ENCODE measurements at places on chromosomes 4 and X.

- DNase-seq: no peak
Observed at GRCh38 chr4:33437406-33437805, 2717.2 kb downstream of the PCDH7 start.

DNA sequence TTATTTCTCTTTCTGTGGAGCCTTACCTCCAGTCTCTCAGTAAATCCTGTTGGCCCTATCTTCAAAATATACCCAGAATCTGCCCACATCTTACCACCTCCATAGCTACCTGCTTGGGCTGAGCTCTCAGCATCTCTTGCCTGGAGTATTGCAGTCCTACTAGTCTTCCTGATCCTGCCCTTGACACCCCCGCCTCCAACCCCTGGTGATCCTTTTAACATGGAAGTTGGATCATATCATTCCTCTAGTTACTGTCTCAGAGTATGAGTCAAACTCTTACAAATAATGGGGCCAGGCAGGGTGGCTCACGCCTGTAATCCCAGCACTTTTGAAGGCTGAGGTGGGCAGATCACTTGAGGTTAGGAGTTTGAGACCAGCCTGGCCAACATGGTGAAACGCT, 43.1 kb upstream of the SETD7 start:
- no peak for DNase-seq

GRCh38 chr4:82123934-82124333, 249.9 kb downstream of the HNRNPD start:
- no peak for DNase-seq

GRCh38 chr4:25767877-25768725, 94.7 kb downstream of the SEL1L3 start:
- peak; percentile 53 for DNase-seq

DNA sequence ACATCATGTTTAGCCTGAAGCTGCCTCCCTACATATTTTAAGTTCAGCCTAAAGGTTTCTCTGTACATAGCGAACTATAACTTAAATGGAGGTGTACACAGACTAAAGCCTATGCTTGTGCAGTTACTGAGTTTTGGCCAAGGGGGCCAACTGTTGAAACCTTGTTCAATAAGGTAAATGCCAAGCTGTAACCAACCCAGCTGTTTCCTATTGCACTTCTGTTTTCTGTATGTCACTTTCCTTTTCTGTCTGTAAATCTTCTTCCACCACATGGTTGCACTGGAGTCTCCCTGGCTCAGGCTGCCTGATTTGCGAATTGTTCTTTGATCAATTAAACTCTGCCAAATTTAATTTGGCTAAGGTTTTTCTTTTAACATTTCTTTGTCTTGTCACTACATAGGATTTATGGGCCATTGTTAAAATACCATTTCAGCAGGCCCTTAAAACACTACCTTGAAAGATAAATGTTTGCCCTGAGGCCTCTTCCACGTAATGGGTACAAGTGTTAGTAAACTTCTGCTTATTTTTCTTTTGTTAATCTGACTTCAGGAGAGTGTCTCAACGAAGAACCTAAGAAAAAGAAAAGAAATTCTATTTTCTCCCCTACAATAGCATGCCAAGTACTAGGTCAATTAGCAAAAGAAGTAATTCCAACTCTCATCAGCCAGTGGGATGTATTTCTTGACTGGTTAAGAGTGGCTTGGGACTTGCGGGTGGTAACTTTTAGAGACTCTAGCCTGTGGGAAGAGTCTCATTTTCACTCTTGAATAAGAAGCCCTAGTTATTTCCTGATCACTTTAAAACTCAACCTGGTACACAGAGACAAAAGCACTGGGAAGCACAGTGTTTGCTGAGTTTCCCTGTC, 45.7 kb upstream of the PRSS12 start:
- no peak for DNase-seq

GRCh38 chr4:55635741-55636655, at the start of gene NMU:
NMU (minus strand) TSS chr4:55636298; CDS start chr4:55636192, 106 bp downstream.
- peak; percentile 31 for DNase-seq

- DNase-seq: no peak
Observed at GRCh38 chr4:2808001-2808400, 15.1 kb downstream of the SH3BP2 start.

DNA sequence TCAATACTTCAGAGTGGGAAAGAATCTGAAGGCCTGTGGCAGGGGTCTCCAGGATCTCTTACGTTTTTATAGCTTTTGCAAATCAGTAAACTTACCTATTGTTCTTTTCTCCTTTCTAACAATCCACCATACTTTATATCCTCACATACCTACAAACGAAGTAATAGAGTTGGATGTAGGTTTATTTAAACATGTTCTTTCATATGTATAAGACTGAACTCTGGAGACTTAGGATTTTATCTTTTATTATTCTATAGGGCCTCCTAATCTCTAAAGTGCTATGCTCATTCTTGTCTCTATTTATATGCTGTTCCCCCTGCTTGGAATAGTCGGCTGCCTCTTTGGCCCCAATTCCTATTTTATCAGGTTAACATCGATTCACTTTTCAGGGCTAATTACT, 43.8 kb upstream of the NUDT6 start:
- DNase-seq: no peak

- DNase-seq: no peak
Observed at GRCh38 chr4:76795243-76795642, 102.7 kb downstream of the SOWAHB start.

DNA sequence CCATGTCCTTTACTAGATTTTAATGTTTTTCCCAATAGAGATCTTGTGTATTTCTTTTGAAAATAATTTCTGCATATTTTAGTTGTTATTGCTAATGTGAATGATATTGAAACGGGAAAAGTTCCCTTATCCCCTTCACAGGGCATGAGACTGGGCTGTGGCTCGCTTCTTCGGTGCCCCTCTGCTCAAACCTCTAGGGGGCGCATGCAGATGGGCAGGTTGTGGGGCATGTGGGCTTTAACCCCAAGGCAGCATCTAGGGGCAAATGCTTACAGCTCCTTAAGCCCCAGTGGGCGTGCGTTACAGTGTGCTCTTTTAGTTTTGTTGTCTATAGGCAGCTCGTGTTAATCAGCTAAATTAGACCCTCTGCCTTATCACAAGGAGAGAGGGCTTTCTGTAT, 194.7 kb downstream of the OPHN1 start:
- no peak for DNase-seq

DNA sequence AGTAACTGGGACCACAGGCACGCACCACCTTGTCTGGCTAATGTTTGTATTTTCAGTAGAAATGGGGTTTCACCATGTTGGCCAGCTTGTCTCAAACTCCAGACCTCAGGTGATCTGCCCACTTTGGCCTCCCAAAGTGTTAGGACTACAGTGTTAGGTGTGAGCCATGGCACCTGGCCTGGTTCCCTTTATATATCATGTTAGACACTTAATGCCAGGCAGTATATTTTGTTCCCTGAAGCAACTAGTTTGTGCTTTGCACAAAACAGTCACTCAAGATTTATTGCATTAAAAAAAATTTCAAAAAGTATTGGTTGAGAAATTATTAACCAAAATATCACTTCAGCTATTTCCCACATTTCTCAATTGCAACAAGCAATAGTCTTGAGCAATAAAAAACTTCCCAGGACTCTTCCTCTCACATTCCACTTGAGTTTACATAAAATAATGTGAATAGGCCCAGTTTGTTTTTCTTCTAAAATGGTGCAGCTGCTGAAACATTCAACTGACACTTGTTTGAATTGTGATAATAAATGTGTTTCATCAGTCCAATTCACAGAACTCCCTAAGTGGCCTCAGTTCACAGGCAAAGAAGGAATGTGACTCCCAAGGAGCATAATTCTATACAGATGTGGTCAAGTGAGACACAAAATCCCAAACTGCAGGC, 22.7 kb downstream of the CXCL1 start:
- DNase-seq: no peak

- no peak for DNase-seq
Observed at GRCh38 chr4:54107951-54108748, 8.2 kb downstream of the GSX2 start.

GRCh38 chr4:140172960-140173359, 19.0 kb upstream of the MAML3 start:
- no peak for DNase-seq

- no peak for DNase-seq
Observed at GRCh38 chr4:33133723-33134122, 2413.6 kb downstream of the PCDH7 start.

GRCh38 chr4:145618210-145618931, 814 bp upstream of the MMAA start:
- peak; percentile 23 for DNase-seq

DNA sequence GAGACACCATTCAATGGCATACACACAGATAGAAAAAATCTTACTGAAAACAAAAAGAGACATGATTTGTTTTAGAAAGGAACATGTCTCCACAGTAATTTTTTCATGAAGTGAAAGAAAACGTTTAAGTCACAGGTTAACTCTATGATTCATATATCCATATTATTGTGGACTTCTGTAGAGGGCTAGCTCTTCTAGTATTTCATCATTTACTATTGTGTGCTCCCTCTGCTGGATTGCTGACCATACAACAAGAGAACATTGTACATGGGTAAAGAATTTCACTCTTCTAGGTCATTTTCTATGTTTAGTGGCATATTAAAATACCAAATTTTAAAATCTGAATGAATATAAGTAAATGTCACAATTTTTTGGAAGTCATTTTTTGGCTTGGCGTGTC, 91.8 kb upstream of the POU3F4 start:
- DNase-seq: no peak

All from right cardiac atrium (tissue), 5 donors.